ENCODE measurements at places on chromosomes 13 and 19.

DNA sequence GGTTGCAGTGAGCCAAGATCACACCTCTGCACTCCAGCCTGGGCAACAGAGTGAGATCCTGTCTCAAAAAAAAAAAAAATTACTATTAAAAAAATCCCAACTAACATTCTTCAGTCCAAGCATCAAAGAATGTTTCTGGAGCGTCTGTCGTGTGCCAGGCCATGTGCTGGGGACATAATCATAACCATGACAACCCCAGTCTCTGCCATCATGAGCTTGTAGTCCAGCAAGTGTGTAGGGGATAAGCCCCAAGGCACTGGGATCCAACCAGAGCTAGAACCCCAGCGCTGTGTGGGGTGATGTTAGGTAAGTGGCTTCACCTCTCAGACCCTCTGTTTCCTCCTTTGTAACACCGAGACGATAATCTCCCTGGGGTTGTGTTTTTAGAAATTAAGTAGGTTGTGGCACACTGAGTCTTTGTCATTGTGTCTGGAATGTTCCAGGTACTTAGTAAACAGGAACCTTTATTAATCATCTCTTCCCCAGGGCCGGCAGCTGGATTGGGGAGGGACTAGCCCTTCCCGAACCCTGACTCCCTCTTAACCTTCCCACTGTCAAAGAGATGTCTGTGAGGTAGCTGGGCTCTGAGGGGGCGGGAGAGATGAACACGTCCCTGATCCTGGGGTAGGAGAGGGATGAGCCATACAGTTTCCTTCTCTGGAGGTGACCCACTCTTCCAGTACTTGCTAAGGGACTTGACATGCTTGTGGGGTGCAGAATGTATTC is 5.2 kb downstream of the ITPKC start:
- DNase-seq = no peak

- no peak for DNase-seq
Observed at GRCh38 chr13:49225223-49226042, 5.3 kb downstream of the MLNR start.

- DNase-seq = no peak
Observed at GRCh38 chr19:30208436-30209060, 163.6 kb upstream of the ZNF536 start.

DNA sequence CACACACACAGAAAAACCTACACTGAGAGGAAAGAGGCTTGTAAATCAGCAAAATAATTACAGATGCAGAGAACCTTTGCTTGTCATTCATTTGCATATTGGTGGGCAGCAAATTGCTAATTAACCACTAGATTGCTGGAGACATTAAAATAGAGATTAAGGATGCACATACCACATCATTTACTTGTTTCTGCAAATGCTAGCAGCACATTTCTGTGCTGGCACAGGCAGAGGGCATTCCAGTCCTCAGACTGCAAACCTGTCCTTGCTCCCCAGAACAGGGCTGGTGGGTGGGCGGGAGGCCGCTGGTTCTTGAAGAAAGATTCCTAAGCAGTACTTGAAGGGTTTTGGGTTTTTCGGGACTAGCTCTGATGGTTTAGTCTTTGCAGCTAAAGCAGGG is 941 bp upstream of the SIAH3 start:
- no peak for DNase-seq

DNA sequence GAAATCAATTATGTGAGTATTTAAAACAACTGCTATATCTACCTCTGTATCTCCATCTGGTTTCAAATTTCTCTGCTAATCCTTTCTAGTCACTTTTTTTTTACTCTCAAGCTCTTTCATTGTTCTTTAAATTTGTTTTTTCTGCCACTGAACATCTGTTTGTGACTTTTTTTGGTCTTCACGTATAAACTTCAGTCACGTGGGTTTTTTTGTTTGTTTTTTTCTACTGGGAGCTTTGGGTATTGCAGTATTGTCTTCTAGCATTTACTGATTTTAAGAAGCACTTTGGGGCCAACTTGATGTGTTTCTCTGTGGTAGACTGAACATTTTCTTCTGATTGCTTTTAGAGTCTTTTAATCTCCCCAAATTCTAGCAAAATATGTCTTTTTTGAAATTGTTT is 262.6 kb upstream of the RXFP2 start:
- DNase-seq = no peak

DNA sequence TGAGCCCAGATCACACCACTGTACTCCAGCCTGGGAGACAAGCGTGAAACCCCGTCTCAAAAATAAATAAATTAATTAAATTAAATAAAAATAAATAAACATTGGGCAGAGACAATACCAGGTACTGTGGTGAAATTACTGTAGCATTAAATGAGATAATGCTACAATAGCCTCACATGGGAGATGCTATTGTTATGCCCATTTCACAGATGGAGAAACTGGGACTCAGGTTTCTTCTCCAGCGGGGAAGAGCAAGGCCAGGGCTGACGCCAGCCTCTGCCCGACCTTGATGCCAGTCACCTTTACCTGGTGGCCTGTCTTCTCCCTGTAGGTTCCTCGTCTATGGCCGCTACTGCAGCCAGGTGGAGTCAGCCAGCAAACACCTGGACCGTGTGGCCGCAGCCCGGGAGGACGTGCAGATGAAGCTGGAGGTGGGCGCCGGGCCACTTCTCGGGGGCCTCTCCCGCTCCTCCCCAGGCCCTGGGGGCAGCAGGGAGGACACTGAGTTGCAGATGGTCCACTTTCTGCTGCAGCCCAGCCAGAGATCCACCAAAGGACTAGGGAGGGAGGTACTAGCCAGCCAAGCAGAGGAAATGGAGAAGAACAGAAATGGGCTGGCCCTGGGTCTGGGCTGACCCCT is 53.9 kb downstream of the VAV1 start:
- no peak for DNase-seq

DNA sequence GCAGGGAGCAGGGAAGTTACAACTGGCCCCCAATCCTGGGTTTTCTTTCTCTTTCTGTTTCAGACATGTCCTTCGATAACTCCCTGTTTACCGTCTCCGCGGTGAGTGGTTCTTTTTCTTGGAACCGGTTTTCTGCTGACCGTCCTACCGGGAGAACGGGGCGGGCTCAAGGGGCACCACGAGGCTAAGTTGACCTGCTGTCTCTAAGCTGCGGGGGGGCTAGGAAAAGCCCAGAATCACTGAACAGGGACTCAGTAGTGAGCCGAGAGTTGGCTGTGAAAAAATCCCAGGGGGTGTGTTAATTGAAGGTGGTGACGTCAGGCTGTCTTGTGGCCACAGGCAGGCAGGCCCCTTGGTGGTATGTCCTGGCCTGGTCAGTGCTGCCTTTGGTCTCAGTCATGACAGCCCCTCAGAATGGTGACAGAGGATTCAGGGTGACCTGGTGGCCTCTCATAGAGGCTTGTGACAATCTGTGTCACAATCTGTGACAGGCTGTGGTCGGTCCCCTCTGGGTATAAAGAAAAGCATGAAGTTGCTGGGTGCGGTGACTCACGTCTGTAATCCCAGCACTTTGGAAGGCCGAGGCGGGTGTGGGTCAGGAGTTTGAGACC is 8.1 kb upstream of the CARM1 start:
- DNase-seq = no peak

DNA sequence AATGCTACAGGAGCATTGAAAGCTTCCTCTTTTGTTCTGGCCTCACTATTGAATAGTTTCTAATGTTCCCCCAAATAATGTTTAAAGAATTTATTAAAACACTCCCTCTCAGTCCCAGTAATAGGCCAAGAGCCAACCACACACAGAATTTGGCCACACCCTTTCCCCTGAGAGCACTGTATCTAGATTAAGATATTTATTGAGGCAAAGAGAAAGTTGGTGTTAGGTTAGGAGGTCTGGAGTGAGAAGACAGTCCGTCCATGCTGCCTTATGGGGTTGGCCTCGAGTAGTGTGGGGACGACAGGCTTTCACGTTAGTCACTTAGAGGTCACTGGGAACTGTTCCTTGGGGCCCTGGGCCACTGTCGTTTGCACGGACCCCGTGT is 122.9 kb upstream of the RNF113B start:
- DNase-seq = no peak

- no peak for DNase-seq
Observed at GRCh38 chr13:86992251-86992650, 678.9 kb upstream of the SLITRK5 start.

DNA sequence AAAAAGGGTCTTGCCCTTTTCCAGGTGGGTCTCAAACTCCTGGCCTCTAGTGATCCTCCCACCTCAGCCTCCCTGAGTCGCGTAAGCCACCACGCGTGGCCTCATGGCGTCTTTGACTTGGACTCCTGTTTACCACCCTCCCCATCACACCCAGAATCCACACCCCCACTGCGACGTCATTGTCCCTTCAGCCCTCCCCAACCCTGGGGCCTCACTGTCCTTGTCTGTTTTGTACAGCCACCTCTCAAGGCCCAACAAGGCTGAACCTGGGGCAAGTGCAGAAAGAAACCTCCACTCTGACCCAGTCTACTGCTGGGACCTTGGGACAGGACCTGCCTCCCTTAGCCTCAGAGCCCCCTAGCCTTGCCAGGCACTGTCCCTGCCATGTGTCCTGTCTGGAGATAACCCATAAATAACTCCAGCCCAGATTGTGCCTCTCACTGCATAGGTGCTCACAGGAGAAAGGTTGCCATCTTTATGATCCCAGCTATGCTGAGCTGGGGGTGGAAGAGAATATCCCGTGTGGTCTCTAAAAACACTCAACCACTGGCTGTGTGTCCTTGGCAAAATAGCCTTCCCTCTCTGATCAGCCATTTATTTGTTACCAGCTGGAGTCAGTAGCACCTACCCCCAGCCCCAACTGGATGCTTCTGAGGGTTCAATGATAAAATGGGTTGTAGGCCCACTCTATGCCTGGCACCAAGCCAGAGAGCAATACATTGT is 1.8 kb upstream of the IFI30 start:
- no peak for DNase-seq

- DNase-seq = no peak
Observed at GRCh38 chr13:65584126-65584525, 1646.0 kb downstream of the PCDH9 start.

- DNase-seq = peak; percentile 85
Observed at GRCh38 chr13:40190641-40191100, 475.8 kb downstream of the FOXO1 start.

DNA sequence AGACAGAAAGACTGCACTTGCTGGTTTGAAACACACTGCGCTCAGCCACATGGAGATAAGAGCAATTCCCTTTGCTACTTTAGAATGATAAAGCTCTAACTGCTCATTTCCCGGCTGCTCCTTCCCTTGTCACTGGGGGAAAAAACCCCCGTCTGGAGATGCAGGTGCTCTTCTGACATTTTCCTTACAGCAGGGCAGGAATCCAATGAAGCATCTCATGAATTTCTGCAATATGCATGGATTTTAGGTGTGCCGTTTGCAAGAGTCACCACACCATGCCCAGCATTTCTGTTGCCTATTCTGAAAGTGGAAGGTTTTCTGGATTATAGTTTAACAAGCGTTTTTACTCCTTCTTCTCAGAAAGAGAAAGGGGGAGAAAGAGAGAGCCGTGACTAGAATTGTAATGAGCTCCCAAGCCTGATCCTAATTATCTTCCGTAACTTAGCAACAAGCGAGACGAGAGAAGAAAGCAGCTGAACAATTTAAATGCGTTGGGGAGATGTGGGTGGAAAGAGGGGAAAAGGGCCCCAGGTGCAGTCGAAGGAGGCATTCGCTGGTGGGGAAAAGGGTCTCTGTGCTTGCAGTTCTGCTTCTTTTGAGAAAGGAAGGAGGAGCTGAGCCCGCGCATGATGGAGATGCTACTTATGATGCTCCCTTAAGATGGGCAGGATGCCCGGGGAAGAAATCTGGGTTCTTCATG is 76.6 kb upstream of the SPATA13 start:
- DNase-seq = no peak

- no peak for DNase-seq
Observed at GRCh38 chr13:84400706-84401105, 518.4 kb upstream of the SLITRK1 start.

Data from dorsolateral prefrontal cortex (tissue), 122 donors.